Activated T-helper 9 cell treated with anti-CD3 and anti-CD28 coated beads, Interleukin-2, amount 50 U/mL, for 16 hours (primary cell): ENCODE measurements at places on chromosomes 11 and 22.

DNA sequence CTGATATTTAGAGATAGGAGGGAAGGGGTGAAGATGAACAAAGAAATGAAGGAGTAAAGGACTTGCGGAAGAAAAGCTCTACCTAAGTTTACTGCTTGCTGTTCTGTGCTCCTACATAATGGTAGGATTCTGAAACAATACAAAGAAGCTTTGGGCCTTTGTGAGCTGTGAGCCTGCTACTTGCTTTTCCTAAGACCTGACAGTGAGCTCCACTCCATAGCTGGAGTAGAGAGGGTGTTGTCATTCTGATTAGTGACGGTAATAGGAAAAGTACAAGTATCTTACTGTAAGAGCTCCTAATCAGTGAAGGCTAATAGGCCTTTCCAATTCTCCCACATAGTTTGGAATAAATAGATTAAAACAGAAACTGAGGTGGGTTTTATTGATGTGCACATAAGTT, 75.9 kb downstream of the PARVA start:
- DNase-seq: no peak

DNA sequence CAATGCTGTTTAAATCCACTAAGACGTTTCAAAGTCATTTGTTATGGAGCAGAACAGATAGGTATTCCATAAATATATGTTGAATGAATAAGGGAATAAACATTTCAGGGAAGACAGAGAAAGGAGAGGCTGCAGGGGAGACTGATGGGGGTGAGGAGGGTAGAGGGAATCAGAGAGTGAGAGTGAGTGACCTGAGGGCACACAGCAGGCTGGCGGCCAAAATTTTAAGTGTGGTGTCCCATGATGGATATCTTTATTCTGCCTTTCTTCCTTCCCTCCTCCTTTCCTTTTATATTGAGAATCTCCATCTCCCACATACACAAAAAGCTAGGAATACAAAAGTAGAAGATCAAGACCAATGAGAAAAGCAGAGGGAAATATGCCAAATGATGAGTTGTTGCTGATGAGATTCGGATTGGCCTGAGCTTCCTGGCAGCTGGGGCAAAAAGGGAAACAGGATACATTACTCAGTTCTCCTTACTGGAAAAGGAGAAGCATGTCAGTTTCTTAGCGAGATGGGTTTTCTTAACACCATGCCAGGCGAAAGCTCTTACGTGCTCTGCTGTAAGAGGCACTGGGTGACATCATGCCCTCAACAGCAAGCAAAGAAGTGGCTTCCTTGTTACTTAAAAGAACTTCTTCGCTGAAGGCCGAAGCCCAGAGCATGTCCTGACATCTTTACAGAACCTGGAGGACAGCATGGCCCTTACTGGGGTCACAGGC, 11.2 kb upstream of the CYTH4 start:
- DNase-seq: no peak

- DNase-seq: no peak
Measured at GRCh38 chr11:48242501-48242900, 2.4 kb upstream of the OR4X2 start.

GRCh38 chr22:47250995-47251765, 488.7 kb downstream of the TBC1D22A start:
- DNase-seq: no peak

DNA sequence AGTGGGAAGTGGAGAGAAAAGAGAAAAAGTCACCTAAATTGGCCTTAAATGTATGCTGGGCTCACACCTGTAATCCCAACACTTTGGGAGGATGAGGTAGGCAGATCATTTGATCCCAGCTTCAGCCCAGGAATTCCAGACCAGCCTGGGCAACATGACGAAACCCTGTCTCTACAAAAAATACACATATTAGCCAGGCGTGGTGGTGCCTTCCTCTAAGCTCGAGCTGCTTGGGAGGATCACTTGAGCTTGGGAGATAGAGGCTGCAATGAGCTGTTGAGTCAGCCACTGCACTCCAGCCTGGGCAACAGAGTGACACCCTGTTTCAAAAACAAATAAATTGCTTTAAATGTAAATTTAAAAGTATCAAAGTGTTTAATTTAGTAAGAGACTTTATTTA, 3.9 kb downstream of the CBL start:
- no peak for DNase-seq

GRCh38 chr22:37177221-37177620, 10.8 kb downstream of the C1QTNF6 start:
- DNase-seq: no peak

DNA sequence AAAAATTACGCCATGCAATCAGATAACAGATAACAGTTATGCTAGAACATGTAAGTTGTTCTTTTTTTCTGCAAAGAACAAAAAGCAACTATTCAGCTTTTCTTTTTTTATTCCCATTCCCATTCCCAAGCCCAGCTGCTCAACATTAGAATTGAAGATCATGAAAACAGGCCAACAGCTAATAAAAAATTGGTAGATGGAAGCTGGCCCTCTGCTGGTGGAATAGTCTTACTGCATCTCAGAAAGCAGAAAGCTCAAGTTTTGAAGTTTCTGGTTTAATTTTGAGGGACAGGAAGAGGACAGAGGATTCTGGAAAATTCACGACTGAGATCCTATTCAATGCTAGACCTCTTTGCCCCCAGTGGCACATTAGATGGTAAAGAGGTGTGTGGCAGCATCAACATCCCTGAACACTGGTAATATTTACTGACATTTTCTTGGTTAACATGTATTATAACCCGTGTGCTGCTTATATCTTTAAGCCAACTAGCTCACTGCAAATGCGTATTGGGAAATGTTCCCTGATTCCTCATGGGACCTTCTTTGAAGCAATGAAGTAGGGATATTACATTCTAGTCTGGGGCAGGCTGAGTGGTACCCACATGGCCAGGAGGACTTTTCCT, 591.2 kb downstream of the OPCML start:
- no peak for DNase-seq

DNA sequence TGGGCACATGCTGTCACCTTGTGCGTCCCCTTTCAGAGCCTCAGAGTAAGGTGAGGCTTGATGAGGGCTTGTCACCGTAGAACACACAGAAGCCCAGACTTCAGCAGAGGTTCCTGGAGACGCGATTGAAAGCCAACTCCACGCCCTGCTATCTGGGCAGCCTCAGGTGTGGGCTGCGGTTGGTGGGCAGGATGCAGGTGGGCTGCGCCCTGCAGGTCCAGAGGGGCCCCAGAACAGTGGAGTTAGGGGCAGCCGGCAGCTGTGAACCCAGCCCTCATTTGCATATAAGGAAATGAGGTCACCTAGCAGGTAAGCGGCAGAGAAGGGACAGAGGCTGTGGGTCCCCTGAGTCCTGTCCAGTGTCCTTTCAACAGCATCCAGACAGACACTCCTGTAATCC, 15.4 kb downstream of the PHLDA2 start:
- no peak for DNase-seq

DNA sequence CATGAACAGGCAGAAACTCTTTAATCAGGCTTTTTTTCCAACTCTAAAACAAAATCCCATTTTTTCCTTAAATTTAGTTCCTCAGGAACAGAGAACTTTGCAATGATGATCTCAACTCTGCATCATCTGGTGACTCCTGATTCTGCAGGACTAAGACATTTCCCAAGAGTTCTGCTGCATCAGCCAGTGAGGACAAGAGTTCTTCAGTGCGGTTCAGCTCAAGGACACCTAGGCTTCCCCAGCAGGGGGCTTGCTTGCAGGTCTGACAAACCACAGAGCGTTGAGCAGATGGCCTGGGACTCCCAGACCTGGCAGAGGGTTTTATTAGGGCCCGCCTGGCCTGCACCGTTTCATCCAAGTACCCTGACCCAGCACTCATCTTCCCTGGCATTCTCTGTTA, 6.4 kb downstream of the CDCA5 start:
- no peak for DNase-seq

DNA sequence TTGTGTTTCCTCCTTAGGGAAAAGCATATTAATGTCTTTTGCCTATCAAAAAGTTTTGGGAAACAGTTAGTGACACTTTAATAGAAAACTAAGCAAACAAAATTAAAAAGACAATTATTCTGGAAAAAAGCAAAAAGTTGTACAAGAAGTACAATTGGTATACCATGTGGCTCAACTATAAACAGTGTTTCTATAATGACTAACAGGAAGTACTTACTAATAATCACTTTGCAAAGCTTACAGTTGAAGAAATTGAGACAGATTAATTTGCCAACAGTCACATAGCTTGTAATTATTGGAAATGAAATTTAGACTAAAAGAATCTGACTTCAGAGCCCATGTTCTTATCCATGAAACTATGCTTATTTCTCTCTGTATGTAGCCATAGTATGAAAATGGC, 24.7 kb downstream of the PPME1 start:
- DNase-seq: no peak

DNA sequence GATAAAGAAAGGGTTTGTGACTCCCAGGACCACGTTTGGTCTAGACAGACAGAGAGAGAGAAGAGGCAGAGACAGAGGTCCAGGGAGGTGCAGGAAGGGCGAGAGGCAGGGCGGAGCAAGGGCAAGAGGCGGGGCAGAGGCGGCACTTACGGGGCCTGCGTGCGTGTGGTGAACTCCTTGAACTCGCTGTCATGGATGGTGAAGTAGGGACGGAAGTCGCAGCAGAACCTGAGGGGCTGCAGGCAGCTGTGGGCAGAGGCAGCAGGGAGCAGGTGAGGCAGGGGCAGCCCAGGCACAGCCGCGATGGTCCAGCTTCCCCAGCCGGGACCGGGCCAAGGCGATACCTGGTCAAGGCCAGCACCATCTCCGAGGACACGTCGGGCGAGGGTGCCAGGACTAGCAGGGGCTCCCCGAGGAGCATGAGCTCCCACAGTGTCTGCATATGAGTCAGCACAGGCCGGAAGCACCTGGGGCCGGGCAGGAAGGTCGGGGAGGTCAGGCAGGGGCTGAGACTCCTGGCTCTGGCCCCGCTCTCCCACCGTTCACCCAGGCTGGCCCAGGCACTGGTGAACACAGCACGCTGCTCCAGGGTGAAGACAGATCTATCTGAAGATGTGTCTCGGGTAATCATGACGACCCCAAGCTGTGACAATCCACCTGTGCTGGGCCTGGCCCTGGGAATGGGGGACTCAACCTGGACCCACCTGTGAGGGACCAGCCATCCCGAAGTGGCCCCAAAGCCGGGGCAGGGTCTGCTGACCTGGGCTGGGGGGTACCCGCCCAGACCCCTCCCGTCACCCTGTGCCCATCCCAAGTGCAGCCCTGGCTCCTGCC, 7.2 kb upstream of the PLXNB2 start:
- DNase-seq: peak; percentile 51

GRCh38 chr11:58900479-58901420, 38.5 kb upstream of the GLYATL1 start:
- DNase-seq: no peak

DNA sequence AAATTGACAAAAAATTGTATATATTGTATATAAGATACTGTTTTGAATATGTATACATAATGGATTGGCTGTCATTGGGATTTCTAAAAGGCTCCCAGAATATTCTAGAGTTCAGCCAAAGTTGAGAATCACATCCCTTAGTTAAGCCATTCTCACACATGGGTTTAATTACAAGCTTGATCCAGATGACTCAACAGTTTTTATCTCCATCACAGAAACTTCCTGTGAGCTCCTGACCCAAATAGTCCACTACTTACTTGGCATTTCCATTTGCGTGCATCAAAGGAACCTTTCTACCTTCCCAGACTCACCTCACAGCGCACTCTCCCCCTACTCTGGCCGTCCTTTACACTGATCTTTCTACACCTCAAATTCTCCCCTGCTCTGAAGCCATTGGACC, 184.8 kb upstream of the ARHGAP20 start:
- no peak for DNase-seq

DNA sequence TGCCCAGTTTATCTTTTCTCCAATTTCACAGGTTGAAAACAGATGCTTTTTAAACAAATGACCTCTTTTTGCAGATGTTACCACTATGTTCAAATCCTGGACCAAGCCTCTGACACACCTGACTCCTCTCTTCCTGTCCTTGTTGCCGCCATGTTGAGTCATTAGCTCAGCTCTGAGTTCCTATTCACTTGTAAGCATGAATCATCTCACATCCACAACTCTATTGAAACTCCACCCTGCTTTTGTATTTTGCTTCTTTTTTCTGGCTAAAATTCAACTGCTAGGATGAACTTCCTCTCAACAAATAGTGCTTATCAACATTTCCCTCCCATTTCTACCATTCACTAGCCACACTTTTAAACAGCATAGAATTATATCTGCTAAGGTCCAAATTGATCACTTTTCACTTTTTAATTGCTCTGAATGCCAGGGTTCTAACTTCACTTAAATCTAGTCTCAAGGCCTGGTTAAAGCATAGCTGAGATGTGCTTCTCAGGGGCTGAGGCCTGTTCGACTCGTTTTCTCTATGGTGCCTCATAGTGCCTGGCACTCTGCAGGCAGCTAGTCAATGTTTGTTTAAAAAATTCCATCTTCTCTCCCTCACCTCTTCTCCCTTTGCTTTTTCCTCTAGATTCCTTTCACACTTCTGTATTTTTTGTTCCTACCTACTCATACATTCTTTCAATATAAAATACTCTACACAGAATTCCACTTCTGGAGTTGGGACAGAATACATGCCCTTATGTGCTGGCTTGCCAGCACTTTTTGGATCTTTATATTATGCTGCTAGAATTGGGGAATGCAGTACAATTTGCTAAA, 3.9 kb downstream of the JOSD1 start:
- no peak for DNase-seq

GRCh38 chr22:24803064-24803542, 2.9 kb upstream of the SGSM1 start:
- peak; percentile 33 for DNase-seq

- no peak for DNase-seq
Measured at GRCh38 chr22:46448333-46448732, 89.1 kb downstream of the CELSR1 start.

- DNase-seq: no peak
Measured at GRCh38 chr22:27987557-27987956, 68.5 kb upstream of the PITPNB start.

DNA sequence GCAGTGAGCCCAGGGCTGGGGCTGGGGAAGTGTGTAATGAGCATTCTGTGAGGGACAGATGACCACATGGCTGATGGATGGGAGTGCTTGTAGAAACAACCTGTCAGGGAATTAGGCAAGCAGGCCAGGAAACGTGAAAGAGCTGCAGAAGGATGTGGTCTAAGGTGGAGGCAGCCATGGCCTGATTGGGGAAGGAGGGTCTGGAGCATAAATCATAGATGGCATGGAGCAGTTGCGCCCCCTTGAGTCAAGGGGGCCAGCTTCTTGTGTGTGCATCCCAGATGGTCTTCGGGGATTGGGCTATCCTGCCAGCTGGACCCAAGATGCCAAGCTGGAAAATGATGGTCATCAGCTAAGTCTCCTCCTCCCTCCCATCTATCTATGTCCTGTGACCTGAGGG, 119.4 kb upstream of the CLPB start:
- no peak for DNase-seq

- DNase-seq: no peak
Measured at GRCh38 chr11:1235306-1235900, 12.5 kb downstream of the MUC5B start.
